ENCODE measurements at places on chromosomes 1 and 21.

DNA sequence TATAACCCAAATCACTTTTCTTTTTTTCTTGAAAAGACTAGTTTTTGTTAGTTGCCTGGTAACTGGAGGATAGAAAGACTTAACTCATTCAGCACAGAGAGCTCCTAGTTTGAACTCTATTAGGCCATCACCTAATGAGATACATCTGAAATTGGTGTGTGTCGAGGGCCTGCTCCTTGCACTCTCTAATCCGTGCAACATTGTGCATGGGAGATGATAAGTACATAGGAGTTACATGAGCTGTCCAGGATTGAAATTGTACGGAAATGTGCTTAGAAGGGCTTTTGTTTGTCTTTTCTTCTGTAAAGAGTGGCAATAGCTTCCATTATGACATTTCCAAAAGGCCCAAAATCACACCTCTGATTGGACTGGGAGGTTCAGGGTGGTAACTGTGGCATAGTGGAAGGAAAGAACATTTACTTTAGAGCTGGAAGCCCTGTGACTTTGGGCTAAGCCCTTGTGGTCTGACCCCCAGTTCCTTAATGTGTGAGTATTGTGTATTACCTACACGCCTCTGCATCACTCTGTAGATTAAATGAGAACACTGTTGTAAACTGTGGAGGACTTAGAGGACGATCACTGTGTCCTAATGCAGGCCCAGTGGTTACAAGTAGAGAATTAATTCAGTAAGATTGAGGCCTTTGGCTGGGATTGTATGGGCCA is 71.2 kb downstream of the FGGY start:
- no peak for DNase-seq

GRCh38 chr1:43930168-43930948 is 3.2 kb upstream of the ARTN start:
- peak; percentile 47 for DNase-seq

GRCh38 chr1:15413563-15414444 is 4.1 kb downstream of the EFHD2 start:
- DNase-seq: no peak

- no peak for DNase-seq
Measured at GRCh38 chr1:47725000-47725473, 272.1 kb downstream of the TRABD2B start.

GRCh38 chr1:182102043-182102416 is 40.5 kb upstream of the ZNF648 start:
- no peak for DNase-seq

GRCh38 chr1:171433451-171433850 is 51.9 kb upstream of the PRRC2C start:
- peak; percentile 31 for DNase-seq

DNA sequence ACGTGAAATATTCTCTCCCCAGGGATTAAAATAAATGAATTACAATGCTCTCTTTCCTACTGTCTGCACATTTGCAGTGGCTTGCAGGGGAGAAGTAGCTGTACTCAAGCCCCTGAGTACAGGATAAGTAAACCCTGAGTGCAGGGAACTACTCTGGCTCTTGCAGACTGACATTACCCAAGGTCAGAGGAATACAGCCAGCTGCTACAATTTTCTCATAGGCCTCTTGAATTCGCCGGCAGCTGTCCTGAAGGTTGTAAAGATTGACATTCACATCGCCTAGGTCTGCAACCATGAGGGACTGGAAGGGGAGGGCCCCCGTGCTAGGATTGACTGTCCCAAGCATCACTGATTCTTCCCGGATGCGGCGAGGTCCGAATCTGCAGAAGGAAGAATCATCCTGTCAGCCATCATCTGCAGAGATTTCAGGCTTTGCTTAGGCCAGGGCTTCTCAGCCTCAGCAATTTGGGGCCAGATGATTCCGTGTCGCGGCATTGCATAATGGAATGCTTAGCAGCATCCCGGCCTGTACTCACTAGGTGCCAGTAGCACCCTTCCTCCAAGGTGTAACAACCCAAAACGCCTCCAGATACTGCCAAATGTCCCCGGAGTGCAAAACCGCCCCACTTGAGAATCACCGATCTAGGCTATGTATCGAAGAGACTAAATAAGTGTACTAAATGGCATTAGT is 1.7 kb downstream of the AGMAT start:
- DNase-seq: no peak

DNA sequence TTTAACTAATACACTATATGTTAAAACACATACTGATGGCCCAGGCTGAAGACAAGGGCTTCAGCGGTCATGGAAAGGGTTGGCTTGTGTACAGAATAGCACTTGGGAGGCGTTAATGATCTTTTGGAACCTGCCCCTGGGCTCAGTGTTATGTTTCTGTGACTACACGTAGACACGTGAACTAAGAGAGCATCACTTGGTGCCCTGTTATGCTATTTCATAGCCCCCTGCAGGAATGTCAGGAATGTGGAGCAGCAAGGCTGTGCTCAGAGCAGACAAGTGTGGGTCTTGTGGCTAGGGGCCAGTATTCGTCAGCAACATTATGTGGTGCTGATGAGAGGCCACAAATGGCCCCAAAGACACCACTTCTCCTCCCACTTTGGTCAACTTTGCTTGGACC is 132.4 kb downstream of the MAP3K21 start:
- no peak for DNase-seq

DNA sequence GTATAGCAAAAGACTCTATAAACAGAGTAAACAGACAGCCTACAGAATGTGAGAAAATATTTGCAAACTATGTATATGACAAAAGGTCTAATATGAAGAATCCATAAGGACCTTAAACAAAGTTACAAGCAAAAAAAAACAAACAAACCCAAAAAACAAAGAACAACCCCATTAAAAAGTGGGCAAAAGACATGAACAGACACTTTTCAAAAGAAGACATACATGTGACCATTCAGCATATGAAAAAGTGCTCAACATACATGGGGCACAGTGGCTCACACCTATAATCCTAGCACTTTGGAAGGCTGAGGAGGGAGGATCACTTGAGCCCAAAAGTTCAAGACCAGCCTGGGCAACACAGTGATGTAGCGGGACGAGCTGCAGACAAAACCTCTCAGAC is 17.9 kb upstream of the OR2B11 start:
- DNase-seq: no peak

DNA sequence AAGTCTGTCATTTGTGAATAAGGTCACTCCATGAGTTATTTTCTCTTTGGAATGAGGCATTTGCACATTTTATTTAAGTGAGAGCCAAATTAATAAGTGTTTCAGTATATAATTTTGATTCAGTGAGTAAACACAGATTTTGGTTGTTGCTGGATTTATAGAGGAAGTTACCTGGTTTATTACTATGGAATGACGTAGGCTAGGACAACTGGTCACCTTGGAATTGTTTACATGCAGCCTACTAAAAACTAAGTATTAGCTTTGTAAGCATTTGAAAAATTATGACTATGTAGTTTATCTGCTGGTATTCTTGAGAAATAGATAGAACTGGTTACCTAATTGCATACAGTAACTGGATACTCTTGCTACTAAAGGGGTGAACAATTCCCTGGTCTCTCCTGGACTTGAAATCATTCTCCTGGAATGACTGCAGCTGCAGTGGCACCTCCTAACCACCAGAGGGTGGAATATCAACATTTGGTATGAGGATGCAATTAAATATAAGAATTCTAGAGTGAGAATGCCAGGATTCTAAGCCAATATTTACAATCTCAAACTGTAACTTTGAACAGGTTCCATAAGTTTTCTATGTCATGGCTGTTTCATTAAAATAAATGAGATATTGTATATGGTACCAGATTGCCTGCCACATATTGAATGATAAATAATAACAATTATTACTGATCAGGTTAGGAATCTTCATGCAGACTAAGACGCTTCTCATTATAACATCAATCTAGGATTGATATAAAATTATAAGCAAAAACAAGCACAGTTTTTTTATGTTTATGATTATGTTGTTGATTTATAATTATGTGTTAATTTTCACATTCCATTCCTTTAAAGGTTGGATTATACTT is 3.5 kb upstream of the KRTAP27-1 start:
- DNase-seq: peak; percentile 53

DNA sequence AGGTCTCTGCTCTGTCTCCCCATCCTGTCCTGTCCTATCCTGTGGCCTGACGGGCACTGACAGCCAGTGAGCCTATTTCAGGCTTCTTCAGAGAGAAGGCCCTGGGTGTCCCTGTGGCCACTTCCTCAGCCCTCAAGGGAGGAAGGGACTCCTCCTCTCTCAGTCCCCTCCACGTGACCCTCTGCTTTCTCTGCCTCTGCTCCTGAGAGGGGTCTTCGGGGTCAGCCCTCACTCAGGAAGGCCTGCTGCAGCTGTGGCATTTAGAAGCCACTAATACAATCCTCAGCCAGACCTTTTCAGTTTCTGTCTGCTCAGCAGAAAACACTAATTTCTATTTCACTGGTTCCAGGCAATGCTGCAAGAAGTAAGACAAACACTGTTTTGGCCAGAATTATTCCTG is 43.6 kb upstream of the ETV3 start:
- no peak for DNase-seq

All from fibroblast of skin of scalp (primary cell).